A172 (cell line): ENCODE measurements at places on chromosomes 11 and 22. TPM values are rescaled to one million over a fixed set of nuclear protein-coding genes. Genes with fewer than 3 reads are reported as not detected.

DNA sequence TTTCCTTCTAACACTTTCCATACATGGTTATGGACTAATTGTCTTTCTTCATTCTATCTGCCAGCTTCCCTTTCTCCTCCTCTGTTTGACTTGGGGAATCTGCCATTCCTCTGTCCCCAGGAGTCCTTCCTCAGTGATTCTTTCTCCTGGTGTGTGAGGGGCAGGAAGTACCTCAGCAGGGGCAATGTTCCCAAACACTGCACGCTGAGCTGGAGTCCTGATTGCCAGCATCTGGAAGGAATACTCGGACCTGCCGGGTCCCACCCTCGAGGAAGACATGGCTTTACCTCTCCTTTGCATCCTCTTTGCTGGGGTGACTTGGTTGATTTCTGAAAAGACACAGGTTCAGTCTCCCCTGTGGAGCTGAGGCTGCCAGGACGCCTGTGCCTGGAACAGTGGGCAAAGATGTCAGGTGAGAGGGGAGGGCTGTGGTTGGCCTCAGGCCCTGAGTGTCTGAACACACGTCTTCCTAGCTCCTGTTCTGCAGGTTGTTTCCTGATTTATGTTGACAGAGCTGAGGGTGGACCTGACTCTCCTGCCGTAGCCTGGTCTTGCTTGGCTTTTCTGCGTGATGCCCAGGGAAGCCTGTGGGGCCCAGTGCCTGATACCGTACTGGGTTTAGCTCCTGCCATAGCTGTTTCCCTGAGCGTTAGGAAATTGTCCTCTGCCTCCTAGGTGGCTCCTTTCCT is 4.3 kb downstream of the COX8A start:
- DNase-seq, result no peak

GRCh38 chr11:67664696-67665540 is 9.5 kb downstream of the ALDH3B2 start:
- no peak for DNase-seq

- no peak for DNase-seq
Measured at GRCh38 chr11:84865791-84866535, 761.2 kb downstream of the DLG2 start.

DNA sequence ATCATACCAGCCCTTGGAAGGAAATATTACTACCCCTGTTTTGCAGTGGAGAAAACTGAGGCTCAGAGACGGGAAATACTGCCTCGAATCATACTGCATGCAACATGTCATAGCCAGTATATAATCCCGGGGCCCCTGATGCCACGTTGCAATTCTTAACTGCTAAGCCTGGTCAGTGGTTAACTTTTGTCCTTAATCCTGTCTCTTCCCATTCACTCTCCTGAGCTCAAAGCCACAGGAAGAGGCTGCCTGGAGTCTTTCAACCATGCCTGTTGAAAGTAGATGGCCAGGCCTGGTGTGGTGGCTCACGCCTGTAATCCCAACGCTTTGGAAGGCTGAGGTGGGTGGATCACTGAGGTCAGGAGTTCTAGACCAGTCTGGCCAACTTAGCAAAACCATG is 166.6 kb downstream of the MIAT start:
- DNase-seq, result no peak

DNA sequence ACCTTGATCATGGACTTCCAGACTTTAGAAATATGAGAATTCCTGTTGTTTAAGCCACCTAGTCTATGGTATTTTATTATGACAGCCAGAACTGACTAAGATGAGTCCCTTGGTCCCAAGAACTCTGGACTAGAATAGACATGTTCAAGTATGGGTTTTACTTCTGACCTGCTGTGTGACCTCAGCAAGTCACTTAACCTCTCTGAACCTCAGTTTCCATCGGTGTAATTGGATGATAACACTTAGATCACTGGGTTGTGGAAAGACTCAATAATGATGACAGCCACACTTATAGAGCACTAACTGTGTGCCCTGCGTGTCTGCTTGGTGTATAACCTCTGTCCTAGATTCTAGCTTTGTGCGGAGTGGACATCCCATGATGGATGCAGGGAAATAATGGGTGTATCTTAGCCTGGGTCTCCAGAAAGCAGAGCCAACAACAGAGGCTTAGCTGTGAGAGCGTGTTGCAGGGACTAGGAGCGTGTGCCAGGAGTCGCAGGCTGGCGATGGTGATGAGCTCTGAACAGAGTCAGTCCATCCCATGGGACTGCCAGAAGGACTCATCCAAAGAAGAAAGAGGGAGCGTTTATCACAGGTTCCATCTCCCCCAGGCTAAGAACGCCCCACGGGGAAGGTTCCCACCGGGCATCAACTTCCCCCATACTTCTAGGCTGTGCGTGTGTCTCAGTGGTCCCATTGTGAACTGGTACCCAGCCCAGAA is 93.2 kb upstream of the TP53I11 start:
- DNase-seq, result no peak

DNA sequence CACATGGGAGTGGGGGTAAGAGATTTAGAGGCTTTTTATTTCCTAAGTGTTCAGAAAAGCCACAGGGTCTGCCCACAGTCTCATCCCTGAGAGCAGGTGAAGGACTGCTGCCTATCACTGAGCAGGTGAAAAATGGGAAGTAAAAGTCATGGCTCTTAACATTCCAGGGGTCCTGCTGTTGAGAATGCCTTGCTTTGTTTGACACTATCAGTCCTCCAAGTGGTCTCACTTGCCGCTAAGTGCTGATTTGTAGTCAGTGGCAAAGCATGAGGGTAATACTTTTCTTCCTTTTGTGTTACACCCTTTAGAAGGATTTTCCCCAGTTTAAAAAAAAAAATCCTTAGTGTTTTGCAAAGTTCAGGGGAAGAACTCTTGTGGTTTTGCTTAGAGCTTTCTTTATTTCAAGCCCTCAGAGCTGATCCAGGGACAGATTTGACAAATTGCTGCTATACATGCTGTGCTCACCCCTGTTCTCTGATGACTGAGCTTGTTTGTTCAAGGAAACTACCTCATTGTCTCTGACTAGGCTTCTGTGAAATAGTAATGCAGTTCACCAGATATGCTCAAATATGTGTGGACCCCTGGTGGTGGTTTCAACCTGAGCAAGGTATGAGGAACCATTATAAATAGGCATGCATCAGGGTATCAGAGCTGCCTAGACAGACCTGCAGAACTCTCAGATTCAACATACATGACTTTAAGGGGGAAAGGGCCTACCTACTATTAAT is 141.0 kb downstream of the ARHGAP42 start:
- peak; percentile 52 for DNase-seq

GRCh38 chr22:36377022-36377631 is 10.6 kb downstream of the MYH9 start:
- no peak for DNase-seq

GRCh38 chr11:111548525-111548924 is 8.0 kb downstream of the LAYN start:
- DNase-seq, result no peak

DNA sequence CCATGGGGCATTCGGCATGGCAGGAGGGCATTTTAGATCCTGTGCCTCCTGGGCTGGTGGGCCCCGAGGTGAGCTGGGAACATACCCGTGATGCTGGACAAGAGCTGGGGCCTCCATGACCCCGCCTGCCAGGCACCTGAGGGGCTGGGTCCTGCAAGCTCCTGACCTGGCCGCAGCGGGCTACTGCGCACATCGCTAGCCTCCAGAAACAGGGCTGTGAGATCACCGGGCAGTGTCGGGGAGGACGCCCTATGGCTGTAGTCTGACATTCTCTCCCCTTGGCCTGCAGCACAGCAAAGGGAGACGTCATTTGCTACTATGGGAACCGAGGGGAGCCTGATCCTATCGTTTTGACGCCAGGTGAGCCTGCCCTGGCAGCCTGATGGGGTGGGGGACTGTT is 24.4 kb upstream of the DGCR8 start:
- DNase-seq, result no peak

DNA sequence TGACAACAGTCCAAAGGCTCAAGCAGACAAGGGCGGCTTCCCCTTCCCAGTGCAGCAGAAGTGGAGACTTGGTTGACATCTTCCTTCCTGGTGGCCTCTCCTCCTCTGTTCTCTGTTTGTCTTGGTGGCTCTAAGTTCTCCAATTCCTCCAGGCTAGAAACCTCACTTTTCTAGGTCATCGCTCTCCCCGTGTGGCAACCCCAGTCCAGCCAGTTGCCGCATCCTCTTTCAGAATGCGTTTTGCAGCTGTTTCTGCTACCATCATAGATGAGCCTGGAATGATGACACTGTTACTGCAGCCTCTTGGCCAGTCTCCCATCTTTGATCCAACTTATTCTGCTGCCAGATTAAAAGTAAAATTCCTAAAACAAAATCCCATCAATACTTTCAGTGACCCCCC is 201.5 kb downstream of the TRIM29 start:
- DNase-seq, result no peak

DNA sequence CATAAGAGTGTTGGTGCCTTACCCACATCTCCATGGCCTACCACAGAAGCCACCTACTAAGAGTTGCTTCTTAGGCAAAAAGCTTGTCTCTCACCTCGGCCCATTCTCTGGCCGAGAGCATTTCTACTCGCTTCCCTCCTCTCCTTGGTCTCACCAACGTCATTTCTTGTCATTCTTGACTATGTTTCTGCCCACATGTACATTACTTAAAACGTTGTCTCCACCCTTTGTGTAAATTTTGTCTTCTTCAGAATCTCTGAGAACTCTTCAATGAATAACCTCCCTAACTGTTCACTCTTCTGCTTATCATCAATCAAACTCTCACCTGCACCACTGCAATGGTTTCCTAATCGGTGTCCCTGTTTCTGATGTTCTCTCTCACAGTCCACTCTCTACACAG is 20.1 kb downstream of the SOX6 start:
- no peak for DNase-seq

DNA sequence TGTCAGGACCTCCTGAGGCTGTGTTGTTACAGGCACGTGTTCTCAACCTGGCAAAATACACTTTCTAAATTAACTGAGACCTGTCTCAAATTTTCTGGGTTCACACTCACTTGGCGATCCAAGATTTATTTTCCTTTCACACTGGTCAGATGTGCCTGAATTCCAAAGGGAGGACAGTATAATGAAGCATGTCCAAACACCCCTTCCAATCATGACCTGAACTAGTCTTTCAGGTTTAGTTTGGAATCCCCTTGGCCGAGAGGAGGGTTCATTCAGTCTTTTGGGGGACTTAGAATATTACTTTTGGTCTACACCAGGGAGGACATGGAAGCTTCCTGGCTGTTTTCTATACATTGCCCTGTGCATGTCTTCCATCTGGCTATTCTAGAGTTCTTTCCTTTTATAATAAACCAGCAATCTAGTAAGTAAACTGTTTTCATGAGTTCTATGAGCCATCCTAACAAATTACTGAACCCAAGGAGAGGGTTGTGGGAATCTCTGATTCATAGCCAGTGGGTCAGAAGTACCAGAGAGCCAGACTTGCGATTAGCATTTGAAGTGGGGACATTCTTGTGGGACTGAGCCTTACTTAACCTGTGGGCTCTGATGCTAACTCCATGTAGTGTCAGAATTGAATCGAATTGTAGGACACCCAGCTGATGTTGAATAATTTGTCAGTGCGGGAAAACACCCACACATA is 14.8 kb upstream of the TMEM216 start:
- DNase-seq, result no peak

GRCh38 chr11:78763664-78764063 is 189.0 kb upstream of the NARS2 start:
- DNase-seq, result no peak

DNA sequence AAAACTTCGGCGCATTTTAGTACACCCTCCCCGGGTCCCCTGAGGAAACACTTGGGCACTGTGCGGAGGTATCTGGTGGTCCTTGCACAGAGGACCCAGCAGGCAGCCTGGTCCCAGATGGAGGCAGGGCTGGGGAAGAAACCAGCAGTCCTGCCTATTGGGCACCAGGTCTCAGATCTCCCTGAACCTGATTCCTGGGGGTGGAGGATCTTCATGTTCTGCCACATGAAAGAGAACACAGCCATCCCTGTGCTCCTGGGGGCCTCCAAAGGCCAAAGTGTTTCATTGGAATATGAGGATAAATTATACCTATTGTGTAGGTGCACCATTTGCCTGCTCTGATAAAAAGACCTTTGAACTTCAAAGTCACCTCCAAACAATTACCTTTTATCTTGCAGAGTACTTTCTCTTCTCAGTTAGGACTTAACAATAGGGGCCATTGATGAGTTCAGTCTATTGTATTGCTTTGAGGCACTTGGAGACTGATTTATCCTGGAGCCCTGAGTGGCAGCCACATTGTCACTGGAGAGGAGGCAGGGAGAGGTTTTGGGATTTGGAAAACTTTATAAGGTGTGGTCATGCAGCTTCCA is 1.8 kb downstream of the RCN1 start:
- DNase-seq, result no peak

- DNase-seq, result no peak
Measured at GRCh38 chr11:66885469-66885868, 28.6 kb downstream of the LRFN4 start.

- DNase-seq, result no peak
Measured at GRCh38 chr11:108027057-108027456, 18.4 kb downstream of the CUL5 start.

- DNase-seq, result no peak
Measured at GRCh38 chr11:74182635-74183034, 11.5 kb downstream of the PPME1 start.

- DNase-seq, result peak; percentile 23
Measured at GRCh38 chr11:76677458-76677765, 6.9 kb upstream of the LRRC32 start.

DNA sequence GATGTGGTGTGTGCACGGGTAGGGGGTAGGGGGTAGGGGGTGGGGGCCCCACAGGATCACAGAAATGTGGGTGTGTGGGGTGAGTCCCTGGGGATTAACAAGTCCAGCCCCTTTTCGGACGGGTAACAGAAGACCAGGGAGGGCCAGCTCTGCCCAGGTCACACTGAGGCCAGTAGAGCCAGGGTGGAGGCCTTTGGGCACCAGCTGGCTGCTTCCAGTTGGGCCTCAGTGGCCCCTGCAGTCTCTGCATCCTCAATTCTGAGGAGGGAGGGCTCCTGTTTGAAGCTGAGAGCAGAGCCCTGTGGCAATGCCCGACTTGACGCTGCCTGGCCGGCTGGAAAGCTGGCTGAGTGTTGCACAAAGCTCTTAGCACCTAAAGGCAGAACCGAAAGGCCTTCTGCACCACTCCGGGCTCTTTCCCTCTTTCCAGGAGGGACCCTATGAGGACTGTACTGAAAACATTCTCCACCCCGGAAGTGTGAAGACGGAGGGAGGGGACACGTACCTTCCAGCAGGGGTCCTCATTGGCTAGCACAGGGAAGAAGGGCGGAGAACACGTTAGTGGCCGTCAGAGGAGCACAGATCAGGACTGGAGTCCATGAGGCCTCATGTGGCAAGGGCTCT is 120.4 kb downstream of the PHF21B start:
- no peak for DNase-seq

- no peak for DNase-seq
Measured at GRCh38 chr11:120642196-120642894, 130.8 kb downstream of the GRIK4 start.

The INS gene
- total RNA-seq, result not detected in 2 replicates

The LINC01488 gene
- total RNA-seq, result not detected in 2 replicates

The SLC15A3 gene
- 6.5 and 9.9 TPM in 2 replicates for total RNA-seq

The LMO1 gene
- total RNA-seq, result 0.22 and 1.7 TPM in 2 replicates

The RTL10 gene
- total RNA-seq, result 8.5 and 11.7 TPM in 2 replicates

The C11orf86 gene
- not detected in 2 replicates for total RNA-seq

The DEUP1 gene
- total RNA-seq, result not detected in 2 replicates

The UBQLNL gene
- not detected in 2 replicates for total RNA-seq

The C11orf52 gene
- total RNA-seq, result not detected in 2 replicates
